IPS-NIHi11 (cell line): ENCODE measurements at places on chromosomes 3 and 15.

- DNase-seq: no peak
These were observed 38.8 kb downstream of the CPA3 start for GRCh38 chr3:148903941-148904340.

DNA sequence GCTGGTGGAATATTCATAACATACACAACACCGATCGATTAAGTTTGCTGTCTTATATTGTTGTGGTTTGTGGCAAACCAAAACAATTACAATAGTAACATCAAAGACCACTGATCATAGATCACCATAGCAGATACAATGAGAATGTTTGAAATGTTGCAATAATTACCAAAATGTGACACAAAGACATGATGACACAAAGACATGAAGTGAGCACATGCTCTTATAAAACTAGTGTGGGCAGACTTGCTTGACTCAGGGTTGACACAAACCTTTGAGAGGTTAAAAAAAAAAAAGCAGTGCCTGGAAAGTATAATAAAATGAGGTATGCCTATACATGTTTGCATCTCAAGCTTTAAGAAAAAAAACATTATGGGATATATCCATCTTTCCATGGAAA is 130.3 kb downstream of the NR1I2 start:
- no peak for DNase-seq

DNA sequence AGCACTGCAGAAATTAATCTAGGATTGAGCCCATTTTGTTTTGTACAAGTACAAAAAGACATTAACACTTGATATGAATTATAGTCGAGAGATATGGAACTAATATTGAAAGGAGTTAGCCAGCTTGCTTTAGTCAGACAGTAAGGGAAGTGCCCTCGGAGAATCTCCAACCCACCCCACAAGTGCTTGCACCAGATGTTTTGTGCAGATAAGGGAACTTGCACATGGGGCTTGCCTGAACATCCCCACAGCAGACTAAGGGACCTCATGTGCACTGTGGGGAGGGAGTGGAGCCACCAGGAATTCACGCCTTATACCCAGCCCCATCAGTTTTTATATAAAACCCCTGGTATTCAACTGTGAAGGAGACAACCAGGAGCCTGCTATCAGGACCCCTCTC is 122.3 kb downstream of the EFHB start:
- DNase-seq: no peak

- no peak for DNase-seq
These were observed 69.4 kb downstream of the EXOG start for GRCh38 chr3:38565339-38566214.

GRCh38 chr3:56119575-56120349 is 348.5 kb downstream of the ERC2 start:
- DNase-seq: no peak

DNA sequence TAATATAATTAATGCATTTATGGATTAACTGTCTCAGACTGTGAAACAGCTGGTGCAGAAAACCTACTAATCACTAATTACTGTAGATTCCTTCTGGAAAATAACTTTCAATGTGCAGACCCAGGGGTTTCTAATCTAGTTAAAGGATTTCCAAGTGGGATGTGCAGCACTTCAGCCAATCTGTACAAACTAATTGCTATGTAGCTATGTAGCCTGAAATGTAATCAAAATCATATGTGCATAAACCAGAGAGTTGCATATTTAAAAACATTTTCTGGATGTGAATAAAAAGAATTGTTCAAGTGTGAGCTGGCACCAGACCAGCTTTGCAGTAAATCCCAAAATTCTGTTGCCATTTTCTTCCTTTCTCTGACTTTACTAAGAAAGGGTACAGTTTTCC is 127.5 kb upstream of the CD96 start:
- no peak for DNase-seq
